Testis (tissue), 5 donors: ENCODE measurements at places on chromosomes 13 and 19. TPM values are rescaled to one million over a fixed set of nuclear protein-coding genes. Genes with fewer than 3 reads are reported as not detected.

GRCh38 chr13:86445206-86445605 lies 646.0 kb upstream of the SLITRK6 start:
- H3K36me3 ChIP-seq = no peaks in the 10 kb centered on the region
- DNase-seq = no peak
- no peak overlapping the region for H3K4me3 ChIP-seq
- H3K27me3 ChIP-seq = no peaks in the 10 kb centered on the region

- no peak overlapping the region for H3K27ac ChIP-seq
- no peaks in the 10 kb centered on the region for H3K36me3 ChIP-seq
- no peak overlapping the region for H3K4me3 ChIP-seq
Measured at GRCh38 chr13:50334944-50335343, 319.7 kb downstream of the KCNRG start.

DNA sequence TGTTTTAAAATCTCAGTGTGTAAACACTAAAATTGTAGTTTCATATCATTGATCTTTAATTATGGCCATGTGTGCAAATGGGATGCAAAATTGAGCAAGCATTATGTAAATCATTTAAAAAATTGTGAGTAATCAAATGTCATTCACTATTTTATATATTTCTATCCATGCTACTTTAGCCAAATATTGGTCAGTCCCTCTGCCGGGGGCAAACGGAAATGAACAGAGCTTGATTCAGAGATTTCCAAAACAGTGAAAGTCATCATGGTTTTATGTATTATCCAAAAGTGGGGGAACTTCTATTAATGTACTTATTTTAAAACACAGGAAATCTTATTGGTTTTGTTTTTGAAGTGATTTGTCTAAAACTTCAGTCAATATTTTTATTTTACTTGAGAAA lies 219.1 kb downstream of the IRS2 start:
- no peaks in the 10 kb centered on the region for H3K27me3 ChIP-seq
- H3K36me3 ChIP-seq = no peaks in the 10 kb centered on the region
- H3K4me3 ChIP-seq = no peak overlapping the region
- DNase-seq = no peak
- no peak overlapping the region for H3K27ac ChIP-seq
- no peaks in the 10 kb centered on the region for H3K4me1 ChIP-seq

DNA sequence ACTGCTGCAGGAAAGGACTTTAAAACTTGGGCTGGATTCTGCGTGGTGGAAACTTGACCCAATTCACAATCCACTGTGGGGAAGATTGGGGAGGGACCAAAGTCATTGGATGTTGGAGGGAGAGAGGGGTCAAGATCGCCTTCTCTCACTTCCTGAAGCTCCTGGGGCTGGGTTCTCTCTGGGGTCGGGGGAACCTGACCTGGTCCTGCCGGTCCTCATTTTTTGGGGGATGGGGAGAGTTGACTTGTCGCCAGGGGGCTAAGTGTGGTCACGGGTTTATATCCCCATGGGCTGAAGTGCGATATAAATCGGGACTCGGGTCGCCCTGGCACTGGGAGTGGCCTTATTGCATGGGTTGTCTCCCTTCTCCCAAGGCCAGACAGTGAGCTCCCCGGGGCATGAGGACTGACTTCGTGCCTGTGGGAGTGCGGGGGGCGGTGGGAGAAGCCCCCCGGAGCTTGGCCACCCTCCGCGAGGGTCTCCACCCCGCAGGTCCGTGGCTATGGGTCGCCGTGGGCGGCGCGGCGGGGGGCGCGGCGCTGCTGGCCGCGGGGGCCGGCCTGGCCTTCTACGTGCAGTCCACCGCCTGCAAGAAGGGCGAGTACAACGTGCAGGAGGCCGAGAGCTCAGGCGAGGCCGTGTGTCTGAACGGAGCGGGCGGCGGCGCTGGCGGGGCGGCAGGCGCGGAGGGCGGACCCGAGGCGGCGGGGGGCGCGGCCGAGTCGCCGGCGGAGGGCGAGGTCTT lies 6.3 kb downstream of the ICAM5 start:
- peaks cover 5% of the 10 kb centered on the region for H3K27me3 ChIP-seq
- H3K27ac ChIP-seq = no peak overlapping the region
- no peak overlapping the region for H3K4me3 ChIP-seq

GRCh38 chr13:104967836-104968630 lies 1567.4 kb downstream of the EFNB2 start:
- no peak overlapping the region for H3K27ac ChIP-seq
- DNase-seq = no peak
- no peaks in the 10 kb centered on the region for H3K27me3 ChIP-seq
- H3K36me3 ChIP-seq = no peaks in the 10 kb centered on the region
- no peaks in the 10 kb centered on the region for H3K4me1 ChIP-seq

GRCh38 chr13:68574053-68574452 lies 1343.9 kb upstream of the PCDH9 start:
- no peak overlapping the region for H3K4me3 ChIP-seq
- no peaks in the 10 kb centered on the region for H3K36me3 ChIP-seq
- no peaks in the 10 kb centered on the region for H3K27me3 ChIP-seq
- no peaks in the 10 kb centered on the region for H3K4me1 ChIP-seq
- H3K27ac ChIP-seq = no peak overlapping the region
- DNase-seq = no peak

DNA sequence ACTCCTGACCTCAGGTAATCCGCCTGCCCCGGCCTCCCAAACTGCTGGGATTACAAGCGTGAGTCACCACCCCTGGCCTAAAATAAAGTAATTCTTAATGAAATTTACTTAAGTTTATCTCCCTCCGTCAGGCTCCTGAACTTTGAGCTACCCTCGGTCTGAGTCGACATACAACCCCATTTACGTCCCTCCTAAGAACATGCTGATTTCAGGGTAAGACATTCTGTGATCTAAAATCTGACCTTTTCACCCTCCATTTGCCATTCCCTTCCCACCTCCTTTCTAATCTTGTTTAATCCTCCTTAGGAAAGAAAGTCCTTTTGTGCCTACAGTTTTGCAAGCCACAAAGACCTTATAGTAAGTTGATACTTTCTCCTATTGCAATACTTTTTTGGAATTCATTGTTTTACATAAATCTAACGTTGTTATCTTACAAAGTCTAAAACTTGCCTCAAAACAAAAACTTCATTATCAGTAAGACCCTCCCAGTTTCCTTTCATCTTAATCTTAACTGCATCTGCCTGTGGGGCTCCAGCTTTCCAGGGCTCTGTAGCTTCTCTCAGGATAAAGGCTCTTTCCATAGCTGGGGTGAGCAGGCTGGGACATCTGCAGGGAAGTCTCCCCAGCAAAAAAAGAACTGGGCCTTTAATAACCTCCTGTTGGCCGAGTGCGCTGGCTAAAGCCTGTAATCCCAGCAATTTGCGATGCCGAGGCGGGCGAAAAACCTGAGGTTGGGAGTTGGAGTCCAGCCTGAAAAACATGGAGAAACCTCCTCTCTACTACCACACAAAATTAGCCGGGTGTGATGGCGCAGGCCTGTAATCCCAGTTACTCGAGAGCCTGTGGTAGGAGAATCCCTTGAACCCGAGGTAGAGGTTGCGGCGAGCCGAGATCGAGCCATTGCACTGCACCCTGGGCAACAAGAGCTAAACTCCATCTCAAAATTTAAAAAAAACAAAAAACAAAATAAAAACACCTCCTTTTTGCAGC lies 143.1 kb downstream of the ZNF737 start:
- H3K27me3 ChIP-seq = no peaks in the 10 kb centered on the region
- H3K36me3 ChIP-seq = no peaks in the 10 kb centered on the region
- DNase-seq = peak; percentile 27
- peak overlapping the region; percentile 94 for H3K27ac ChIP-seq

- no peak for DNase-seq
- no peaks in the 10 kb centered on the region for H3K36me3 ChIP-seq
- no peaks in the 10 kb centered on the region for H3K27me3 ChIP-seq
- no peaks in the 10 kb centered on the region for H3K4me1 ChIP-seq
- no peak overlapping the region for H3K4me3 ChIP-seq
Measured at GRCh38 chr13:29963089-29963488, 112.7 kb upstream of the UBL3 start.

DNA sequence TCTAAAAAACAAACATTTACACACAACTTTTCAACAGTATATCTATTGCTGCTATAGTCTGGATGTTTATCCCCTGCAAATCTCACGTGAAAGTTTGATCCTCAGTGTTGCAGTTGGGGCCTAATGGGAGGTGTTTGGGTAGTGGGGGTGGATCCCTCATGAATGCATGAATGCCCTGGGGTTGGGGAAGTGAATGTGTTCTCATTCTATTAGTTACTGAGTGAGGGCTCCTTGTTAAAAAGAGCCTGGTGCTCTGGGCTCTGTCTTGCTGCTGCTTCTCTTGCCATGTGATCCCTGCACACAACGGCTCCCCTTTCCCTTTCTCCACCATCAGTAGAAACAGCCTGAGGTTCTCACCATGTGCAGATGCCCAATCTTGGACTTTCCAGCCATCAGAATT lies 242.7 kb upstream of the HTR2A start:
- no peak overlapping the region for H3K27ac ChIP-seq
- H3K36me3 ChIP-seq = no peaks in the 10 kb centered on the region
- no peaks in the 10 kb centered on the region for H3K27me3 ChIP-seq
- H3K4me3 ChIP-seq = no peak overlapping the region

DNA sequence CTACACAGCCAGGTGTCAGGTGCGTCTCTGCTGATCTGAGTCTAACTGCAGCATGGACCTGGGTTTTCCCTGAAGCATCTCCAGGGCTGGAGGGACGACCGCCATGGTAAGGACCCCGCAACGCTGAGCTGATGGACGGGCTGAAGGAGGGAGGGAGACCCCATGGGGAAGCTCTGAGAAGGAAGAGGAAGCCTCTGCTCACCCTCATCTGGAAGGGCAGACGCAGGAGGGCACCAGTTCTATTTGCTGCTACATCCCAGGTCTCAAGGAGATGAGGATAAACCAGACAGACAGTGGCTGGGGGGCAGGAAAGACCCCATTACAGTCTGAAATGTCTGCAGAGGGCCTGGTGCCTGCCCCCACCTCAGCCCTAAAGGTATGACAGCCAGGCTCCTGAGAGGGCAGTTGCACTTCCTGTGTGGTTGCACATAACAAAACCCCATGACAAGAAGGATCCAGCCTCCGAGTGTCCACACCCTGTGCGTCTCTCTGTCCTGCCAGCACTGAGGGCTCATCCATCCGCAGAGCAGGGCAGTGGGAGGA lies at the start of gene LILRA2:
LILRA2 (plus strand) TSS at position 461 of the 543 bp plus-strand sequence. CDS start 89 bp downstream, outside the sequence.
- H3K36me3 ChIP-seq = no peaks in the 10 kb centered on the region
- no peaks in the 10 kb centered on the region for H3K4me1 ChIP-seq
- no peaks in the 10 kb centered on the region for H3K27me3 ChIP-seq
- no peak for DNase-seq

DNA sequence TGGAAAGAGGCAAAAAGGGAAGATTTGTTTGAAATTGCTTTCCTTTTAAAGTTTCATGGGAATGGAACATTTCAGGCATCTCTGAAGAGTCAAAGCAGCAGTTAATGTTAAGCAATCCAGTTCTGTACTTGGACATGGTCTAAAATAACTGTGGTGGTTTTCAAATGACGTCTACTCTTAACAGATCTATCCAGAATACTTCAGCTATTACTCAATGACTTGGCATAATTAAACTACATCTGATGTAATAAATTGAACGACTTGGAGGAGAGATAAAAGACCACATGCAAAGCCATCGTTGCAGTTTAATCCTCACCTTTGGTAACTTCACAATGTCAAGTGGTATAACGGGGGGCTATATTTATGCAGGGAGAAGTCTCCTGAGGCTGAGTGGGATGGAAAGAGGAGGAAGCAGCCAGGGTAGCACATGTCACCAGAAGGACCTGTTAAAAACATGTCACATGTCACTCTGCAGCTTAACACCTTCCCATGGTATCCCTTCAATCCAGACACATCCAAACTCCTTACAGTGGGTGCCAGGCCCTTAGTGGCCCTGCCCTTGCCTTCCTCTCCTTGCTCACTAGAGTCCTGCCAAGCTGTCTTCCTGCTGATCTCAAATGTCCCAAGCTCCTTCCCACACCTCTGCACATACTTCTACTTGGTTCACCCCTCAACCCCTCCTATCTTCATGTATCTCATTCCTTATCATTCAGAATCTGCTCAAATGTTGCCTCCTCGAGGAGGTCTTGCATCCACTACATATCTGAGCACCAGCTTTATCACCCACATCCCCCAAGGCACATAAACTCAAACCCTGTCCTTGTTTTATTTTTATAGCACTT lies 327.8 kb downstream of the SUCLA2 start:
- no peak overlapping the region for H3K4me3 ChIP-seq
- no peak for DNase-seq
- H3K27ac ChIP-seq = no peak overlapping the region
- no peaks in the 10 kb centered on the region for H3K4me1 ChIP-seq
- no peaks in the 10 kb centered on the region for H3K36me3 ChIP-seq

DNA sequence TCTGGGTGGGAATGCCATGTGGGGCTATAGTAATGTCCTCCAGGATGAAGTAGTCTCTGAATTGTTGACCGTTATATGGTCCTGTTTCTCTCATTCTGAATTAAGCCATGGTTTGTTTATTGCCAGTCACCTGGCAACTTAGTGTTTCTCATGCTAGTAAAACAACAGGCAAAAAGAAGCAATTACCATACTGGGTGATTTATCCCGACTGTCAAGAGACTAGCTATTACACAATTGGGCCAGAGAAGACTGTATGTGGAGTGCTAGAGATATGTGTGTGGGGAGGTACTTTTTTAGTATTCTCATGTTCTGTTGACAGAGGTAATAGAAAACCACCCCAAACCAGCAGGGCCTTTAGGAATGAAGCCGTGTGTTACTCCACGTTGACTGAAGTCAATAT lies 258.2 kb downstream of the TDRD3 start:
- H3K4me1 ChIP-seq = no peaks in the 10 kb centered on the region
- no peak overlapping the region for H3K4me3 ChIP-seq
- no peaks in the 10 kb centered on the region for H3K27me3 ChIP-seq
- H3K27ac ChIP-seq = no peak overlapping the region

DNA sequence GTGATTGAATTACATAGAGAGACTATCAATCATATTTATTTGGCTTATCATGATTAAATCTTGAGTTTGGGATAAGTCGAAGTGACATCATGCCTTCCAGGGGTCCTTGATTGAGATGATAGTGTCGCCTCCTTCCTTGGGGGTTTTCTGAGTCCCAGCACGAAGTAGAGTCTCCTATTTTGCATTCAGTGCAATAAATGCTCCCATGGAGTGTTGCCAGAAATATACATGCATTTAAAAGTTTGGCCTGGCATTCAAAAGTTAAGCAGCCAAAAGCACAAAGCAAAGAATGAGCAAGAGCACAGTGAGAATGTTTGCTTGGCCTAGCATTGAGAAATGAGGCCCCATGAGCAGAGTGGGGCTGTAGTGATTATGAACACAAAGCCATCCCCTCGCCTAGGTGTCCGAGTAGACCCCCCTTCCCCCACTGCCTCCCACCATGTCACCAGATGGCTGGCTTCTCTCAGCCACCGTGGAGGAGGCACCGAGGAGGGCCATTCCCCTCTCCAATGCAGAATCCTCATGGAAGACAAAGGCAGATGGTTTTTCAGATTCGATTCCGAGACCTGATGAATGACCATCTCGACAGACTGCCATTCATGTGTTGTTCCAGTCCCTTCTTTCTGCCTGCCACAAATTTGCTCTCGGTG lies 58.8 kb upstream of the UBL3 start:
- H3K4me3 ChIP-seq = no peak overlapping the region
- no peak overlapping the region for H3K27ac ChIP-seq
- H3K27me3 ChIP-seq = no peaks in the 10 kb centered on the region
- no peaks in the 10 kb centered on the region for H3K36me3 ChIP-seq
- H3K4me1 ChIP-seq = no peaks in the 10 kb centered on the region
- DNase-seq = no peak

The CBY2 gene
- 115 TPM for total RNA-seq

The ADPRHL1 gene
- total RNA-seq = 6.6 TPM

The ZNF135 gene
- total RNA-seq = 33.7 TPM

The GPR4 gene
- total RNA-seq = 1.9 TPM

The SPINT2 gene
- total RNA-seq = 389 TPM

The LIM2 gene
- total RNA-seq = not detected

The PLIN4 gene
- total RNA-seq = 3.7 TPM

The CACTIN gene
- 57.5 TPM for total RNA-seq

The RASL11A gene
- 8.2 TPM for total RNA-seq

The GJB6 gene
- total RNA-seq = 1.4 TPM
